ENCODE measurements at places on chromosomes 16 and 17. TPM values are rescaled to one million over a fixed set of nuclear protein-coding genes. Genes with fewer than 3 reads are reported as not detected.

PYDC1 gene
- not detected for total RNA-seq

MYL11 gene
- total RNA-seq: not detected

HASPIN gene
- 11.7 TPM for total RNA-seq

SCARF1 gene
- 3.4 TPM for total RNA-seq

MILR1 gene
- not detected for total RNA-seq

CDRT15L2 gene
- not detected for total RNA-seq

NOL11 gene
- 106 TPM for total RNA-seq

ZG16 gene
- not detected for total RNA-seq

GAST gene
- not detected for total RNA-seq

CCL5 gene
- total RNA-seq: not detected

CD79B gene
- not detected for total RNA-seq

PIK3R5 gene
- total RNA-seq: 0.07 TPM

ACE gene
- 2.4 TPM for total RNA-seq

IGF2BP1 gene
- 86.2 TPM for total RNA-seq

CBX2 gene
- 35.8 TPM for total RNA-seq

KATNIP gene
- 10.7 TPM for total RNA-seq

SPATA22 gene
- not detected for total RNA-seq

DNAI2 gene
- total RNA-seq: not detected

CCL7 gene
- total RNA-seq: not detected

DCAKD gene
- total RNA-seq: 73.9 TPM

OR3A2 gene
- total RNA-seq: not detected

CES1 gene
- not detected for total RNA-seq

TPSB2 gene
- total RNA-seq: not detected

G6PC1 gene
- not detected for total RNA-seq

C1QTNF1 gene
- not detected for total RNA-seq

OR1F1 gene
- not detected for total RNA-seq

GGT6 gene
- total RNA-seq: 5.3 TPM

HBZ gene
- not detected for total RNA-seq

TBC1D3D gene
- not detected for total RNA-seq

ZPBP2 gene
- total RNA-seq: not detected

CHRNE gene
- total RNA-seq: not detected

SLC5A11 gene
- total RNA-seq: 0.18 TPM

NPIPB6 gene
- not detected for total RNA-seq

KRTAP16-1 gene
- total RNA-seq: not detected

UBALD2 gene
- total RNA-seq: 8.7 TPM

ZFP3 gene
- not detected for total RNA-seq

FSCN2 gene
- total RNA-seq: 0.80 TPM

KRTAP4-3 gene
- not detected for total RNA-seq

CLCN7 gene
- total RNA-seq: 195 TPM

CNGB1 gene
- total RNA-seq: not detected

ABCA9 gene
- not detected for total RNA-seq

TBC1D3C gene
- total RNA-seq: 0.98 TPM

PHLPP2 gene
- 9.0 TPM for total RNA-seq

PALB2 gene
- 33.3 TPM for total RNA-seq

KRTAP4-1 gene
- total RNA-seq: not detected

KRTAP4-5 gene
- not detected for total RNA-seq

OR1E2 gene
- not detected for total RNA-seq

All from G401 (cell line).